AG09309 (cell line): ENCODE measurements at places on chromosomes 1 and 21.

GRCh38 chr1:12196641-12197482, 30.1 kb downstream of the TNFRSF1B start:
- no peak for DNase-seq

GRCh38 chr1:109621379-109622136, 1.9 kb downstream of the AMPD2 start:
- no peak for DNase-seq

DNA sequence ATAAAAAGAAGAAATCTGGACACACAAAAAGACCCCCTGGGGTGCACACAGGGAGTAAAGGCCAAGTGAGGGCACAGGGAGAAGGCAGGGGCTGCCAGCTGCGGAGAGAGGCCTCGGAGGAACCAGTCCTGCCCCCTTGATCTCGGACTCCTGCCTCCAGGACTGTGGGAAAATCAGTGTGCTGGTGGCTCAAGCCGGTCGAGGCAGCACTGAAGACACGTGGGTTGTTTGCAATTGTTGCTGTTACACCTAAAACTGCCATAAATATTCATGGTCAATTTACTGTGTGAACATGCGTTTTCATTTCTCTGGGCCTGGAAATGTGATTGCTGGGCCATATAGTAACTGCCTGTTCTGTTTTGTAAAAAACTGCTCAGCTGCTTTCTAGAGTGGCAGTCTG, 18.5 kb downstream of the IBA57 start:
- no peak for DNase-seq

DNA sequence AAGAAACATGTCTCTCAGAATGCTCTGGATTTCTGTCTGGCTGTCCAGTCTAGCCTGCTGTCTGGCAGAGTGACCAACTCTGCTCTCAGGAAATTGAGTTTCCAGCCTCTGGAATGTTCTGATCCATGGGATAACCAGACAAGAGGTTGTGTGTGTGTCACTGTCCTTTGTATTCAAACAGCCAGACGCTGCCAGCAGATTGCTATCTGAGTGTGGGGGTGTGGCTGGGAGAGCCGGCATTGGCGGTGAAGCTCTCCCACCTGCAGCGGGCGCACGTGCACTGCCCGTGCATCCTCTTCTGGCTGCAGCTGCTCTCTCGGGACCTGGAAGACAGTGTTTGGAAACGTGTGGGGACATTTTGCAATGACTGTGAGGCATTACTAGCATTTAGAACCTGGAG, 26.1 kb downstream of the PKP1 start:
- DNase-seq, result no peak

DNA sequence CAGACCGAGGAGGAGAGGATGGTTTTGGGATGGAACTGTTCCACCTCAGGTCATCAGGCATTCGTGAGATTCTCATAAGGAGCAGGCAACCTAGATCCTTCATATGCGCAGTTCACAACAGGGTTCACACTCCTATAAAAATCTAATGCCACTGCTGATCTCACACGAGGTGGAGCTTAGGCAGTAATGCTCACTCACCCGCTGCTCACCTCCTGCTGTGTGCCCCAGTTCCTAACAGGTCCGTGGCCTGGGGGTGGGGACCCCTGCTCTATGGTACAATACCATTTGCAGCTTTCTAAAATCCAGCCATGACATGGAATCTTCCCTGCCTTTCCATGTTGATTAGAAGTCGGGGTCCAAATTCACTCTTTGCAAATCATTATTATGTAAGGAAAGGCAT, 72.1 kb downstream of the TGFBR3 start:
- DNase-seq, result no peak

GRCh38 chr21:16330082-16330907, 600.5 kb downstream of the USP25 start:
- DNase-seq, result peak; percentile 59

DNA sequence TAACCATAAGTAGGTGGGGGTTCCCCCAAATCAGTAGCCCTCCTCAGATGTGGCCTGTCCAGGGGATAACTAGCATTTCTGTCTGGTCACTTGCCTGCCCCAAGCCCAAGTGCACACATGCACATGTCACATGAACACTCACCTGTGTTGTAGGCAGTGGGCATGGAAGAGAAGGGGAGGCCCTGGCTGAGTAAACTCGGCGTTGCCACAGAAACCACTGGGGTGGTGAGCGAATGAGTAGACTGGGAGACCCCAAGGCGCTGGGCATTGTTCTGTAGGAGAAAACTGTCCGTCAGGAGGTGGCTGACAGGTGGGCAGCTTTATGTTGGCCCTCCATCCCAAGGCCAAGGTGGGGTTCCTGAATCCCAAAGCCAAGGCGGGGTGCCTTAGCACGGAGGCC, 25.6 kb downstream of the MEF2D start:
- DNase-seq, result no peak

GRCh38 chr1:231172411-231172810, 10.6 kb downstream of the TRIM67 start:
- DNase-seq, result no peak

- no peak for DNase-seq
Observed at GRCh38 chr1:4657960-4658541, 3.6 kb downstream of the AJAP1 start.

DNA sequence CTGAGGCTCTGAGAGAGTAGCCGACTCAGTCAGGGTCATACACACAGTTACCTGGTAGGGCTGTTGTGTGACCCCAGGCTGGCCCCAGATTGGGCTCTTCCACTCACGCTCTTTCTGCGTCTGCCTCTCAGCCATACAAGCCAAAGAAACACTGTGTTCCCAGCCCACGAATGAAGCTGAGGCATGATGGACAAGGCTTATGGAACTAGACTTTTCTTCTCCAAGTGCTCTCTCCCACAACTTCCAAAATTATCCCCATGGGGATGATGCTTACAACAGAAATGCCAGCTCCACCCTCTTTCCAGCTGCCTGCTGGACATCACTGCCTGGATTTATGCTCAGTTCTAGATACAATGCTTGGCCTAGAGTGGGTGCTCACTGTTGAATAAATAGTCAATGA, 102.8 kb upstream of the JUN start:
- DNase-seq, result no peak

GRCh38 chr1:226371027-226371694, 36.7 kb downstream of the PARP1 start:
- DNase-seq, result no peak

GRCh38 chr1:234164098-234164709, 209.1 kb upstream of the COA6 start:
- no peak for DNase-seq

DNA sequence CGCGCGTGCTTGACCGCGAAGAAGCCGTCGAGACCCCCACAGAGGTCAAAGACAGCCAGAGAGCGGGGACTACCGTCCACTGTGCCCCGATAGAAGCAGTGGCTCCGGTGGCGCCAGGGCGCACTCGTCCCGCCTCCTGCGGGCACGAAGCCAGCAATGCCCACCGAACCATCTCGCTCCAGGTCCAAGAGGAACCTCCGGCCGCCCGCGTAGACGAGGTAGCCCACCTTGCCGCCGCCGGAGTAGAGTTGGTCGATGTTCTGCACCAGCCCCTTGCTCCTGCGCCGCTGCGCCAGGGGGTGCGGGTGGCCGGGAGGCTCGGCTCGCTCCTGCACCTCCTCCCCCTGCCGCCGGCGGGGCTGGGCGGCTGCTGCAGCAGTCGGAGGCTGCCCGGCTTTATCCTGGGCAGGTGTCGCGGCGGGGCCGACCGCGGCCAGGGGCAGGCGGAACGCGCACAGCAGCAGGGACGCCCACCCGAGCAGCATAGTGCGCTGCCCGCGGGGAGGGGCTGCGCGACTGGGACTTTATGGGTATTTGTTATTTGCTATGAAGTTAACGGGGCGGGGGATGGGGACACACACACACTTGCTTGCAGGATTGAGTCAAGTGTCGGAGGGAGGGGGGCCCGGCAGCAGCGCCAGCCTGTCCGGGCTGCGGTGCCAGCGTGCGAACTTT, 844 bp downstream of the ADAMTS5 start:
- DNase-seq, result no peak

GRCh38 chr1:27372808-27373690, 1.6 kb downstream of the FCN3 start:
- no peak for DNase-seq

- DNase-seq, result no peak
Observed at GRCh38 chr1:192627901-192628300, 8.0 kb upstream of the RGS13 start.

DNA sequence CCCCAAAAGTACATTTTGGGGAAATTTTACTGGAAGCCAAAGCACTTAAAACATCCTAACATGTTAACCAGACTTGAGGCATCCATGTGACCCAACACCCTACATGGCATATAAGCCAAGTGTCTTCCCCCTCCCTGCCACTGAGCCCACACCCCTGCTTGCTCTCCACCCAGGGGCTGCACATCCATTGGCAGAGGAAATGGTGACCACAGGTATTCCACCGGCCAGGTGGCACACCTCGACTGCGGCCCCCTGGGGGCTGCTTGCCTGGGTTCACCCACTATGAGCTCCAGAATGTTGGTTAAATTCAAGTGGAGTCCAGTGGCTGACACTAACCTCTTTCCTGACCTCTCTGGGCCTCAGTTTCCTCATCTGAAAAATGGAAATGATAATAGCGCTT, 64.4 kb upstream of the FAM20B start:
- no peak for DNase-seq

DNA sequence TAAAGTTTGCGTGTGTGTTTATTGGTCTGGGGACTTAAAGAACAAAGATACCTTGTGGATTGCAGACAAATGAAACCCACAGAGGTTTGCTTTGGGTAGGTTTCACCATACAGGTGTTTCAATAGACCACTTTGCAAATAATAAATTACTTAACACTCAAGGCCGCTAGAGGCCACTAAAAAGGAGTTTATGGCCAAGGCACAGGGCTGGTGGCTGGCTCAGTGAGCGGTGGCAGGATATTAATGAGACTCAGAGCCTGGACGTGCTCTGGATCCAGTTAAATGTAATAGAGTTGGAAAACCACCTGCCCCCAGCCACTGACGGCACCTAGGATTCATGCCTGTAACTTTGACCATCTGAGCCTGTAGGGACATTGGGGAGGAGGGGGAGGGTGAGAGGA, 44.5 kb downstream of the LRRC38 start:
- DNase-seq, result no peak

DNA sequence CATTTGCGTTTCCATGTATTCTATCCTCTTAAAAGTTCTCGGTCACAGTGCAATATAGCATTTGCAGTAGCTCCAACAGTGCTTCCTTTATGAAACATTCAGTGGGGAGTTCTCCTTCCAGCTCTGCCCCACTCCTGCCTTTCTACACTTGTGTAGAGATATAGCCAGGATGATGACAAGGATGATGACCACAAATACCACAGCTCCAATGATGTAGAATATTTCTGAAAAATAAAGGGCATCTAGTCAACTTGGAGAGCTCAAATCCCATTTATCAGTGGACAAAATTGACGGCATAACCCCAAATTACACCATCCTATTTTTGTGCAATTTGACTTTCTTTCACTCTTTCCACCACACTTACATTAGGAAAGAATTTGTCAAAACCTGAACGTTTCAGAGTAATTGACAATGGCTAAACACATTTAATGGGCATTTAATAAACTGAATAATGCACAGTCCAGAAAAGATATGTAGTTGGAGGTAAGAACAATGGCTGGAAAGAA, 11.1 kb downstream of the F3 start:
- no peak for DNase-seq

DNA sequence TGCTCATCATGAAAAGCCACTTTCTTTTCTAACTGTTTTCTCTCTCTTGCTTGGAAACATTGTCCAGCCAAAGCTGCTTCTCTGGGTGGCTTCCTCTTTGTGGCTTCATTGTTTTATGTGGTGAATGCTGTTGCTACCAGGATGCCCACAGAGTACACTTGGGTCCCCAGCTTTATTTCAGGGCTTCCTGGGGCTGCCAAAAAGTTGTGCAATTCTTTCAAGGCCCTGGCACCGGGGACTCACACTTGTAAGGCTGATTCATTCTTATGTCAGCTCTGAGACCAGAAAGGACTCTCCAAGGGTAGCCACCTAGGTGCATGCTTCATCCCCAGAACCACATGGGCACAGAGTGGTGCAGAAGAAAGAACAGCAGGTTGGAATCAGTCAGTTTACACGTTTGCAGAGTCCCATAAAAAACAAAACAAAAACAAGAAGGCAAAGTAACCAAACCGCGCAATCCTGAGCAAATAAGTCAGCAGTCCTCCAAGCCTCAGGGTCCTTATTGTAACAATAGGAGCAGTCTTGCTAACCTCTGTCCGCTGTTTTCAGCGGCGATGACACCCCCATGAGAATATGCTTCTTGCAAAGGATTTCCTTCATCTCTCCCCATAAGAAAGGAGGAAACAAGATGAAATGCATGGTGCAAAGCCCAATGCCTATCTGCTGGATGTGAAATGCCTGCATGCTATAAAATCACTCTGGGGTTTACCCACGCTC, 89.9 kb upstream of the SSX2IP start:
- no peak for DNase-seq

- DNase-seq, result no peak
Observed at GRCh38 chr1:164337885-164338284, 221.1 kb upstream of the PBX1 start.

DNA sequence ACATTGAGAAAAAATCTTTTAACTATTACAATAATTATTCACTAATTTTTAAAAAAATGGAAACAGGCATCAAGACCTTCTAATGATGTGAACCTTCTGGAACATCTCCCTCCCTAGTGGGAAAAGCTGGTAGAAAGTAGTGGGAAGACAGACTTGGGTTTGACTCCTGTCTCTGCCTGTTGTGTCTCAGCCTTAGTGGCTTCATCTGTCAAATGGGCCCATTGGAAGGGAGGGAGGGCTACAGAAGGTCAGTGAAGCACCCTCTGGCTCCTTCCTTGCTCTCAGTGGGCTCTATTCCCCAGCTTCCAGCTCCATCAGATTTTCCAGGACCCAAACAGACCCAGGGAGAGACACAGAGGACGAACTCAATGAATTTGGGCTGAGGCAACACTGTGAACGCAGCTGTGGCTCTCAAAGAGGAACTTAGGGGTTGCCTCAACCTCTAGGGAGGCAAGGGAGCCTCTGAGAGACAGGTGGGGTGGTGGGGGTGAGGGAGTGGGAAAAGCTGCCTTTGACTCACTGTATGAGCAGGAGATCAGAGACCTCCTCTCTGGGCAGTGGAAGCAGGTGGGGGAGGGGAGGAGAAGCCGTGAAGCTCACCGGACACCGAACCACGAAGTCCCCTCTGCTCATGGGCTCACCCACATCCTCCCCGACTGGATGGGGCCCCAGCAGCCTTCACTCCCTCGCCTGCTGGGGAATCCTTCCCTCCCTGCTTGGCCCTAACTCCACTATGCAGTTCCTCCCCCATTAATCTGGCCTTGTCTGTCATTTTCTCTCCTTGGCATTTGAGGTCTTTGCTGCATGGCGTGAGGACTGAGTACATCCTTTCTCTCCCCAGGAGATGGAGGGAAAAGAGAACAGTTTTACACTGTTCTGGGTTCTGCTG, 4.5 kb downstream of the CNR2 start:
- DNase-seq, result no peak

- no peak for DNase-seq
Observed at GRCh38 chr1:229139331-229140118, 131.4 kb upstream of the RAB4A start.
